ENCODE measurements at places on chromosomes 2 and 18. TPM values are rescaled to one million over a fixed set of nuclear protein-coding genes. Genes with fewer than 3 reads are reported as not detected.

- peak; percentile 56 for DNase-seq
These were observed 72.2 kb upstream of the RBM44 start for GRCh38 chr2:237726401-237726830.

DNA sequence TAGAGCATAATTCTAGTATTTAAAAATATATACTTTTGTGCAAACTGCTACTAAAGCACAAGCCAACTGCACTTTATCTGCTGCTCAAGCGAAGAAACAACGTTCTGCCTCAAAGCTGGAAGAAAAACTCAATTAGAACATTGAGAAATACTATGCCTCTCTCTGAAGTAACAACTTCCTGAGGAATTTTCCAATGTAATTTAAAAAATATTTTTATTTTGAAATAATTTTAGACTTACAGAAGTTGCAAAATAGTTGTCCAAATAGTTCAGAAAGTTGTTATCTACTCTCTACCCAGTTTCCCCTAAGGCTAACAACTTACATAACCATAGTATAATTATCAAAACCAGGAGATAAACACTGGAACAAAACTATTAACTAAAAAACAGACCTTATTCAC, 12.3 kb upstream of the POLI start:
- DNase-seq: no peak

GRCh38 chr2:118861731-118862130, 14.3 kb upstream of the EN1 start:
- no peak for DNase-seq

GRCh38 chr2:207110715-207111114, 55.0 kb downstream of the KLF7 start:
- DNase-seq: no peak

GRCh38 chr2:240296104-240296406, 139.4 kb upstream of the GPC1 start:
- peak; percentile 28 for DNase-seq

DNA sequence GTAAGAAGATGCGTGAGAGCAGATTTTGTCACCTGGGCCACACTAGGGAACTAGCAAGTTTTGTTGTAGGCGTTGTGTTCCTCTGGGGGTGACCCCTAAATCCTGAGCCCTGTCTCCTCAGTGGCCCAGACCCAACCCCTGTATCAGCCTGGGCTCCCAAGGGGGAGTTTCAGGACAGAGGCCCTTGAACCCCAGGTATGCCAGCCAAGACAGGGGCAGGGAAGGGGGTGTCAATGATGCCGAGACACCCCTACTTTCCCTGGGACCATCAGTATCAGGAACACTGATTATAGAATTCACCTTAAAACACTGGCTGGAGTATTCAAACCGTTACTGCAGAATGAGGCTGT, 39.1 kb upstream of the RPL31 start:
- no peak for DNase-seq

DNA sequence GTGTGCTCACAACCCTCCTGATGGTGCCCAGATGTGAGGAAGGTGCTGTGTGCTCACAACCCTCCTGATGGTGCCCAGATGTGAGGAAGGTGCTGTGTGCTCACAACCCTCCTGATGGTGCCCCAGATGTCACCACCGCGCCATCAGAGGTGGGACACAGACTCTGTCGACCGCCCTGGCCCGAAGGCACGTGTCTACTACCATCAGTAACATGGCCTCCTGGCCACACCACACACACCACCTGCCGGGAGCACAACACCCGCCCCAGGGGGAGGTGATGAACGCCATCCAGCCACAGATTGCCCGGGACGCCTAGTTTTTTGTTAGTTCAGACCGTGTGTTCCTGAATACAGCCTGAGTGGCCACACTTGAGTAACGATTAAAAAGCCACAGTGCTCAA, 24.5 kb downstream of the HDAC4 start:
- no peak for DNase-seq

DNA sequence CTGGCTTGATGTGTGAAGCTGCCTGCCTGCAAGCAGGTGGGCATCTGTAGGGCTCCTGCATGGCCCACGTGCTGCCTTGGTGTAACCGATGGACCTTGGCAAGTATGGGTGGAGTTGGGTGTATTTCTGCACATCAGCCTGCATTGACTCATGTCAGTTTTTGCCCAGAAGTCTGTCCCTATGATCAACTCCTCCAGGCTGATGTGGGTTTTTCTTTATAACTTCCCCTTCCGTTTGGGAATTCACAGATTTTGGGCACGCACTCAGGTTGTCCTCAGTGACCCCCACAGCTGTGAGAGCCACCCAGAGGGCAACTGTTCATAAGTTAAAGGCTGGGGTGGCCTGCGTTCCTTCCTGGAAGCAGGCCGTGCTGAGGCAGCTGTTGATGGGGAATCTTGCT, 123.3 kb downstream of the NCK2 start:
- no peak for DNase-seq

GRCh38 chr2:174492963-174493431, 6.2 kb upstream of the GPR155 start:
- DNase-seq: no peak

DNA sequence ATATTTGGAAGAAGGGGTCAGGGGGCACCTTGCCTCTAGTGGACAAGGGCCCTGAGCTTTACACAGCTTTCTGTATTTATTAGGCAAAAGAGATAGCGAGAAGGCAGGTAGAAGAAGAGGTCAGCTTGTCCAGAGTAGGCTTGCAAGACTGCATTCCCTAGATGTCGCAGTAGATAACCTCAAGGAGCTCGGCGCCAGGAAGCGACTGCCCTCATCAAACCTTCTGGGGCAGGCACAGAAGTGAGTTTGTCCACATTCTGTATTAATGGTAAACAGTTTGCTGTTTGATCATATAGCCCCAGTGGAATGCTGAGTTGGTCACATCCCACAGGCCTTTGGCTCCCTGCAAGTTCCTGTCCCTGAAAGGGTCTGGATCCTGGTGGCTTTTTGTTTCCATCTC, 7.0 kb downstream of the CHCHD5 start:
- DNase-seq: no peak

DNA sequence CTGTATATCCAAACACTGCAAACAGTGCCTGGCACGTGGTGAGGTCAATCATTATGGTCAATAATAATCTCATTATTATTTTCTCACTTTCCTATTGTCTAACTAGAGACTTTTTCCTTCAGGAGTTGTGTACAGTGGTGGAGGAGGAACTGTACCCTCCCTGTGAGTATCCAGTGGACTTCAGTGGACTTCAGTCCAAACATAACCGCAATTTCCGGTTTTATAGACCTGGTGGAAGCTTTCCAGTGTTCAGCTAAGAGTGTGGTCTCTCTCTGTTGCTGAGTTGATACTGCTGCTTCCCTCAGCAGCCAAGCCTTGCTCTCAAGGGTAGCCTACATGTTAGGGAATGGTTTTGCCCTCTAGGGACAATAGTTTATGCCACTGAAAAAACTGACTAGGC, 447.1 kb downstream of the TMEM182 start:
- DNase-seq: no peak

DNA sequence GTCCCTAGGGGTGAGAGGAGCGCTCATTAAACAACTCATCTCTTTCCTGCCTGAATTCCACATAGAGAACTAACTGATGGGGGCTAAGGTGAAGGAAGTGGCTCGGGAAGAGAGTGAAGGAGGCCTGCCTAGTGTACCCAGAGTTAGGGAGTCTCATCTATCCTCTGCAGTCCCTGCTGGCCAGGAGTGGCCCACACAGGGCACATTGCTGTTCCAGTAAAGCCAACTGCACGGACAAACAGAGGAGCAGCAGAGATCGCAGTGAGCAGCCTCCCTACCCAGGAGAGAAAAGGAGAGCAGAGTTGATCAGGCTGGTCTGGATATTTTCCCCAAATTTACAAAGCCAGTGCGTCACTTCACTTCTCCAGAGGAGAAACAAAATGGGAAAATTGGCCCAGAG, 16.9 kb upstream of the FN1 start:
- no peak for DNase-seq

DNA sequence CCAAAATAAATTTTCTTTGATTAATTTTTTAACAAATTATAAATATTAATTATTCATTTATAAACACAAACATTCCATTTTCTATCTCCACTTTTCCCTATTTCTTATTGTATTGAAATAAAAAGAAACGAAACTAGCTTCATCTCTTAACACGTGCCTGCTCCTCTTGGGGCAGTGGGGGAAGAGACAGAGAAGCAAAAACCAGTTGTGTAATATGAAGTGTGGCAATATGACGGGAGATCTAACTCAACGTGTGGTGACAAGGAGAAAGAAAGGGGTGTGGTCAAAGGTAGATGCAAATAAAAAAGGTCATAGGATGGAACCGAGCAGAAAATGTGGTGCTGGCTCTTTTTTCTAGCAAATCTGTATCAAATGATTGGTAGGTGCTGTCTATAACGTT, 106.9 kb upstream of the SLC8A1 start:
- DNase-seq: no peak

DNA sequence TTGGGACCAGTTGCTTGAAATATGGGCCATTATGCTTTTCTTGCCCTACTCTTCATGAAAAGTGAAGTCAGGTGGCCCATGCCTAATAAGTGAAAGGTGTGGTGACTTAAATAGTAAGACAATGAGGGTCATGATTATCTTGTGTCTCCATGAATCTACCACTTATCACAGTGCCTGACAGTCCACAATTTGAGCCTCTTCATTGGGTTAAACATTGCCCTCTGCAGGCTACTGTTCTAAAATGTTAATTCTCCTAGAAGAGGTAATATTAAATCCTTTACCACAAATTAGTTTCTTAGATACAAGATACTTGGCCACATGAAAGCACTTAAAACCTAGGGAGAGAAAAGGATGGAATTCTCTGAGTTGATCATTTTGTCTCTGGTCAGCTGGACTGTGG, 4.0 kb downstream of the EGR4 start:
- DNase-seq: no peak

GRCh38 chr2:58010599-58010998, 36.0 kb upstream of the VRK2 start:
- no peak for DNase-seq

GRCh38 chr2:6074089-6074643, 382.0 kb downstream of the SOX11 start:
- DNase-seq: no peak

DNA sequence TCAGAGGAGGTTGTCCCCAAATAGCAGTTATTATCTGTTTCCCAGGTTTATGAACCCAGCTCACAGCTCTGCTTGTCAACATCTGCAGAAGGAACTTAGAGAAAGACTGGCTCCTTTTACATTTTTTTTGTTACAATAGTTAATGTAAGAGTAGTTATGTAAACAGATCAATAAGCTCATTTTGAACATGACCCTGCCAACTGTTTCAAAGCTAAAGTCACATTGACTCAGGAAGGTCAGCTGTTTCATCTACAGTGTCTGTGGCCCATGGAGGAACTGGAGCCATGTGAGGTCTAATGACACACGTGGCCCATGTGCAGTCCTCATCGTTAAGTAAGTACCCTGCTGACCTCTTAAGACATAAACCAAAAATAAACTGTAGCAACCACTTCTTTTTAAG, 97.1 kb downstream of the SH3RF3 start:
- peak; percentile 55 for DNase-seq

DNA sequence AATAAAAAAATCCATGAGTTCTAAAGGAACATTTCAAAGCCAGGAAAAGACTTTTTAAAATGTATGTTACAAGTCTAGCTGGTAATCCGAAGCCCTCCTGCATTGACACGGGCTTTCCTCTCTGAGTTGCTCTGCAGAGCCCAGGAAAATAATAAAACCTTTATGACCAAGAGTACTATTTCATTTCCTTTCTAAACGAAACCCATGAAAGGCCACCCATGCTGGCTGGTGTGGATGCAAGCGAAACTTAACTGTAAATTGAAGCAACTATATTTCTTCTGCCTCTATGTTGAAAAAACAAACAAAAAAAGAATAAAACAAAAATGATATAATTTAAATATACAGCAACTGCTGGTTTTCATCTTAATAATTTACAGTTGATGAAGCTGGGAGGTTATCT, 41.3 kb upstream of the ZNF532 start:
- no peak for DNase-seq

DNA sequence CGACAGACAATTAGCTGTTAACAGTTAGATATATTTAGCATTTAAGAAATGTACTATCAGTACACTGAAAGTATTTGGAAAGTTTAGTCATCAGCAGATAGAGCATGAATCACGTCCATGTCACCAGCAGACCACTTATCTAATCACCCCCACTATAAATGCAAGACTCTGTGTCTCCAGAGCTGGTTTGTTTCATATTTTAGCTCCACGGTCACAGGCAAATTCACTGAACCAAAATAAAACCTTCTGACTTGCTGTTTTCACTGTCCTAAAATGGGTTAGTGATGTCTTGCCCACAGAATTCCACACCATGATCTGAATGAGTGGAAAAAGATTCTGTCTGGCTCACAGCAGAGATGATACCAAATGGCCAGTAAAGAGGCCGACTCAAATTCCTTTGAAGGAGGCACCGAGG, 64.9 kb downstream of the CDH2 start:
- no peak for DNase-seq

GRCh38 chr2:63049211-63049969, 1.2 kb upstream of the OTX1 start:
- no peak for DNase-seq

DNA sequence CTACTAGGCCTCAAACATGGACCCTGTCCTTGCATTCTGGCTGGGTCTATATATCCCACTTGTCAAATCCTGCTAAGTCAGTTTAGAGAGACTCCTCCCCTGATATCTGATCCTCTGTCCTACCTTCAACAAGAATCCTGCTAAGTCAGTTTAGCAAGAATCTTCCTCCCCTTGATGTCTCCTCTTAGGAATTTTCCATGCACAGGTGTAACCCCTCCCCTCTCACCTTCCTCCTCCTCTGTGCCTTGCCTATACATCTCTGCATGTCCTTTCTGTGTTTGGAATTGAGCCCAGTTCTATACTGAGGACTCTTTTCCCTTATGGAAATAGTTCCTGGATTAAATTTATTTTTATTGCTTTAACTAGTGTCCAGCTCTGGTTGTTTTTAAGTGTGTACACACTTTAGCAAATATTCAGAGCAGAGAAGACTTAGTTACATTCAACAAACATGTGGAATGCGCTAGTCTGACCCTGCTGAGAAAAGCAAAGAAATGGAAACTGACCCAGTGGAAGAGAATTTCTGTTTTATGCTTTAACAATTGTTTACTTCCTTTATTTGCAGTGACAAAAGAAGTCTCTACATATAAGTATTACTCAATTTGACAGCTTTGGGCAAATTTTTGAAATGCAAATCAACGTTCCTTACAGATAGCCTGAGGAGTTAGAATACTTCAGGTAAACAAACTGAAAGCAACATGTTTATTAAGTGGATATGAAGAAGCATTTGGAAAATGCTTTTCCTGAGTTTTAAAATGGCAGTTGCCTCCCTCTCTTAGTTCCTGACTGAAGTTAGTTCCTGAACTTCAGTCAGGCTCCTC, 80.6 kb downstream of the RIT2 start:
- DNase-seq: no peak

- DNase-seq: peak; percentile 69
These were observed 1.1 kb upstream of the SPAST start for GRCh38 chr2:32061973-32062861.

The UGT1A4 gene
- total RNA-seq: not detected

The SLC4A3 gene
- 270 TPM for total RNA-seq

The NFATC1 gene
- 20.2 TPM for total RNA-seq

The LMAN1 gene
- 107 TPM for total RNA-seq

The GALR1 gene
- 0.07 TPM for total RNA-seq

The RNF152 gene
- total RNA-seq: 7.7 TPM

The CACNB4 gene
- 0.37 TPM for total RNA-seq

The CLK1 gene
- total RNA-seq: 62.5 TPM
